Naive B cell (primary cell): ENCODE measurements at places on chromosomes 1 and 21. TPM values are rescaled to one million over a fixed set of nuclear protein-coding genes. Genes with fewer than 3 reads are reported as not detected.

The OR2L8 gene
- not detected for polyA plus RNA-seq

The ESRRG gene
- not detected for polyA plus RNA-seq

The FUCA1 gene
- polyA plus RNA-seq, result 3.2 TPM

The C2CD4D gene
- polyA plus RNA-seq, result not detected

The HMGCS2 gene
- not detected for polyA plus RNA-seq

The TRIM45 gene
- 0.17 TPM for polyA plus RNA-seq

The TMEM52 gene
- 0.31 TPM for polyA plus RNA-seq

The ECM1 gene
- not detected for polyA plus RNA-seq

The CYYR1 gene
- polyA plus RNA-seq, result not detected

The DLGAP3 gene
- 0.41 TPM for polyA plus RNA-seq

The GPR3 gene
- not detected for polyA plus RNA-seq

The DENND2C gene
- 1.3 TPM for polyA plus RNA-seq

The CASQ1 gene
- polyA plus RNA-seq, result not detected

The RAB7B gene
- not detected for polyA plus RNA-seq

The DDAH1 gene
- polyA plus RNA-seq, result 0.40 TPM

The PHACTR4 gene
- polyA plus RNA-seq, result 6.9 TPM

The MRPL37 gene
- polyA plus RNA-seq, result 57.9 TPM

The OR2L5 gene
- polyA plus RNA-seq, result not detected
